ENCODE measurements at places on chromosomes 12 and 14. TPM values are rescaled to one million over a fixed set of nuclear protein-coding genes. Genes with fewer than 3 reads are reported as not detected.

- no peaks in the 10 kb centered on the region for H3K36me3 ChIP-seq
- peaks cover 3% of the 10 kb centered on the region for H3K27me3 ChIP-seq
- H3K4me1 ChIP-seq: no peaks in the 10 kb centered on the region
- no peak overlapping the region for H3K27ac ChIP-seq
These were observed 54.1 kb upstream of the PLBD1 start for GRCh38 chr12:14621826-14622225.

GRCh38 chr12:19778797-19779196, 339.5 kb downstream of the AEBP2 start:
- no peak overlapping the region for H3K27ac ChIP-seq
- H3K4me3 ChIP-seq: no peak overlapping the region
- no peaks in the 10 kb centered on the region for H3K27me3 ChIP-seq
- no peaks in the 10 kb centered on the region for H3K4me1 ChIP-seq
- no peaks in the 10 kb centered on the region for H3K36me3 ChIP-seq

DNA sequence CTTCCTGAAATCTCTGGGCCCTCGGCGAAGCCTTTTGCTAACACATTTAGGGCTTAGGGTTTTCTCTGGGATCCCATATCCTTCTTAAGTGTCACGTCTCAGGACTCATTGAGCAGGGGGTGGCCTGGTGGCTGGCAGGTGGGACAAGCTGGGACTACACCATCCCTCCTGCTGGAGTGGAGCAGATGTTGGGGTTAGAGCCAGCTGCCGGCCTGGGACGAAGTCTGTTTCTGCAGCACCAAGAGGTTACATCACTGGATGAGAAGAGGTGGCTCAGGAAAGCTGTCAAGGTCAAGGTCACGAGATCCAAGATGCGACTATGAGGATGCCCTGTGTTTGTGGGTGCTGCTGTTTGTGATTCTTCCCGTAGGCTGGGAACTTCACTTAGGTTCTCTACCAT, 16.3 kb downstream of the SMCO2 start:
- DNase-seq: no peak
- H3K36me3 ChIP-seq: no peaks in the 10 kb centered on the region
- H3K4me3 ChIP-seq: no peak overlapping the region
- H3K4me1 ChIP-seq: peaks cover 8% of the 10 kb centered on the region
- H3K27me3 ChIP-seq: peaks cover 7% of the 10 kb centered on the region

- no peaks in the 10 kb centered on the region for H3K27me3 ChIP-seq
- H3K4me1 ChIP-seq: no peaks in the 10 kb centered on the region
- no peak overlapping the region for H3K4me3 ChIP-seq
- no peak overlapping the region for H3K27ac ChIP-seq
These were observed 140.1 kb downstream of the ATP23 start for GRCh38 chr12:58081488-58081887.

DNA sequence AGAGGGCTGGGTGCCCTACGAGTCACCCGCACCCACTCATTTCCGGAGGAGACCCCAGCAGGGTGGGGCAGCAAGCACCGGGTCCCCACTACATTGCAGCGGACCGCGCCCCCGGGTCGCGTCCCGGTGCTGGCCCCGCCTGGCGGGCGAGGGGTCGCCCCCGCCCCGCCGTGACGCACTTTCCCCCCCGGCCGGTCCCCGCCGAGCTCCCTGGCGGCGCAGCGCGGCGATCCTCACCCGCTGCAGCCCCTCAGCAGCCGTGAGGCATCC, 106.1 kb downstream of the PRICKLE1 start:
- H3K27ac ChIP-seq: no peak overlapping the region
- H3K4me3 ChIP-seq: no peak overlapping the region
- H3K4me1 ChIP-seq: peaks cover 23% of the 10 kb centered on the region
- H3K36me3 ChIP-seq: no peaks in the 10 kb centered on the region
- H3K27me3 ChIP-seq: peaks cover 55% of the 10 kb centered on the region

DNA sequence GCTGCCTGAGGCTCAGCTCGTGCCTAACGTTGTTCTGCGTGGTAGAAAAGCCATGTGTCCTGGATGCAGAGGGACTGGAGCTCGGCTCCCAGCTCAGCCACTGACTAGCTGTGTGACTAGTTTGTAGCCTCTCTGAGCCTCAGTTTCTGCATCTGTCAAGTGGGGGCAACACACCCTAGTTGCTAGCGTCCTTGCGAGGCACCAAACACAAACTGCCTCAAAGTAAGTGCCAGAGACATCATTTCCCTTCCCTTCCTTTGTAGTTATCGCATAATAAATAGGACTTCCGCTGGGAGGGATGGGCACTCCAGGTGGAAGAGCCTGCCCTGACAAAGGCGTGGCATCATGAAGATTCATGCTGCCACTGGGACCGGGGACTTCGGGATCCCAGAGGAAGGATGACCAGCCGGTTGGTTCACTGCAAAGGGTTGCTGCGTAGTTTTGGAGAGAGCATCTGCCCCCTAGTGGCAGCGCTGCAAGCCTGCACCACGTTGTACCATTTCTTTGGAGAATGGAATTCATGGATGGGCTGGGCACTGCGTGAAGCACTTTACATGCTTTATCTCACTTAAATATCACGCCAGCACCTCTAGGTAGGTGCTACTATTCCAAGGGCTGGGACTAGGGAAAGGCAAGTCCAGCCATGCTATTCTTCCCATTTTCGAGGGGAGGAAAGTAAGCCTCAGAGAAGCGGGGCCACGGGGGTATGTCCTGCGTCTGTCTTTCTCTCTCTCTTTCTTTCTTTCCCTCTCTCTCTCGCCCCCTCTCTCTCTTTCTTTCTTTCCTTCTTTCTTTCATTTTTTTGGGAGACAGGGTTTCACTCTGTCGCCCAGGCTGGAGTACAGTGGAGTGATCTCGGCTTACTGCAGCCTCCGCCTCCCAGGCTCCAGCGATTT, 4.6 kb downstream of the CCDC197 start:
- DNase-seq: peak; percentile 72
- no peaks in the 10 kb centered on the region for H3K36me3 ChIP-seq
- peak overlapping the region; percentile 44 for H3K4me3 ChIP-seq
- no peaks in the 10 kb centered on the region for H3K27me3 ChIP-seq
- no peak overlapping the region for H3K27ac ChIP-seq
- peaks cover 8% of the 10 kb centered on the region for H3K4me1 ChIP-seq

- no peak overlapping the region for H3K4me3 ChIP-seq
- no peaks in the 10 kb centered on the region for H3K27me3 ChIP-seq
- no peaks in the 10 kb centered on the region for H3K4me1 ChIP-seq
- DNase-seq: no peak
- H3K36me3 ChIP-seq: no peaks in the 10 kb centered on the region
These were observed 567.4 kb downstream of the MED13L start for GRCh38 chr12:115710104-115710564.

SLC8B1 gene
- 53.3 TPM for polyA plus RNA-seq

NRL gene
- 2.9 TPM for polyA plus RNA-seq

PLCZ1 gene
- not detected for polyA plus RNA-seq
